ENCODE measurements at places on chromosomes 2 and 18.
A peak's percentile ranks its signal among the peaks of the same experiment; 100 is the strongest.

DNA sequence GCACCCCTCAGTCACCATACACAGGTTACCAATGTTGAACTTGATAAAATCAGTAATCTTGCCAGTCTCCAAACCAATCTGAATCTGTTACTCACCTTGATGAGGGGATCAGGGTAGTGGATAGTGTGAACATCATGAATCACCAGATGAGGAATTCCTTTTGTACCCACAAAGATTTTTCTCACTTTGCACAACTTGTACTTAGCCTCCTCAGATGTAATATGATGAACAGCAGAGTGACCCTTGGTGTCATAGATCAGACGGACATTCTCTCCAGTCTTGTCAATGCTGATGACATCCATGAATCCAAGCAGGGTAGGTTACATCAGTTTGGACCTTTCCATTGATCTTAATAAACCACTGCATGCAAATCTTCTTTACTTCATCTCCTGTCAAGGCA lies 54.7 kb downstream of the MDH1 start:
- DNase-seq = no peak

GRCh38 chr2:163191372-163191771 lies 352.8 kb upstream of the KCNH7 start:
- peak; percentile 23 for DNase-seq

- DNase-seq = no peak
Observed at GRCh38 chr18:42336139-42336538, 381.1 kb downstream of the PIK3C3 start.

DNA sequence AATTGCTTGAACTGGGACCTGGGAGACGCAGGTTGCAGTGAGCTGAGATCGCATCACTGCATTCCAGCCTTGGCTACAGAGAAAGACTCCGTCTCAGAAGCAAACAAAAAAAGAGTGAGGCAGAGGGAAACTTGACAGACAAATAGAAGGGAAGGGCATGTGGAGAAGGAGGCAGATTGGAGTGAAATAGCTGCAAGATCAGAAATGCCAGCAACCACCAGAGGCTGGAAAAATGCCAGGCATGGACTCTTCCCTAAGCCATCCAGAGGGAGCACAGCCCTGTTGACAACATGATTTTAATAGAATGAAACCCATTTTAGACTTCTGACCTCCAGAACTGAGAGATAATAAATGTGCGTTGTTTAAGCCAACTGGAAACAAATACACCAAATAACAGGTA lies 447.2 kb upstream of the SPHKAP start:
- DNase-seq = no peak

DNA sequence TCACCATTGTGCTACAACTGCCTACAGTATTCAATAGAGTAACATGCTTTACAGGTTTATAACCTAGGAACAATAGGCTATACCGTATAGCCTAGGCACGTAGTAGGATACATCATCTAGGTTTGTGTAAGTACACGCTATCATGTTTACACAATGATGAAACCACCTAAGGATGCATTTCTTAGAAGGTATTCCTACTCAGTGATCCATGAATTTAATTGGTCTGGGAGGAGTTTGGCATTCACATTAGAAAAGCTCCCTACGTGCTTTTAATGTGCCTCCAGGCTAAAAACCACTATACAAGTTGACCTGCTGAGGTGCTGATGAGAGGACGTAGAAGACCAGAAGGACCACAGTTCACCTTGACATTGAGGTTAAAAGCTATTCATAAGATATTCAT lies 154.5 kb upstream of the LRRTM1 start:
- DNase-seq = no peak

- no peak for DNase-seq
Observed at GRCh38 chr18:75341897-75342296, 85.6 kb downstream of the SMIM21 start.

DNA sequence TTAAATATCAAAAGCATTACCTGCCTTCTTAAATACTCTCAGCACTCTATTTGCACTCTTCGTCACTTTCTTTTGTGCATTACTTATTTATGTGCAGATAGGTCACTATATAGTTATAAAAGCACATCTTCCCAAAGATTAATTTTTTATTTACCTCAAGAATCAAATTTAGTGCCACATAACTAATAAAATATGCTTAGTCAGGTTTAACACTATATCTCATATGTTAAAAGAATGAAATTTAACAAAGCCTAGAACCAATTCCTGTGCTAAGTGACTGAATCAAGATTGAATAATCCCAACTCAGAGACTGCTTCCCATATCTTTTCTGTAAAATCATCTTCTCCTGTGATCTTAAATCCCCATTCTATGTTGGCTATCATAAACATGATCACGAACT lies 957.5 kb upstream of the NXPH2 start:
- DNase-seq = no peak

DNA sequence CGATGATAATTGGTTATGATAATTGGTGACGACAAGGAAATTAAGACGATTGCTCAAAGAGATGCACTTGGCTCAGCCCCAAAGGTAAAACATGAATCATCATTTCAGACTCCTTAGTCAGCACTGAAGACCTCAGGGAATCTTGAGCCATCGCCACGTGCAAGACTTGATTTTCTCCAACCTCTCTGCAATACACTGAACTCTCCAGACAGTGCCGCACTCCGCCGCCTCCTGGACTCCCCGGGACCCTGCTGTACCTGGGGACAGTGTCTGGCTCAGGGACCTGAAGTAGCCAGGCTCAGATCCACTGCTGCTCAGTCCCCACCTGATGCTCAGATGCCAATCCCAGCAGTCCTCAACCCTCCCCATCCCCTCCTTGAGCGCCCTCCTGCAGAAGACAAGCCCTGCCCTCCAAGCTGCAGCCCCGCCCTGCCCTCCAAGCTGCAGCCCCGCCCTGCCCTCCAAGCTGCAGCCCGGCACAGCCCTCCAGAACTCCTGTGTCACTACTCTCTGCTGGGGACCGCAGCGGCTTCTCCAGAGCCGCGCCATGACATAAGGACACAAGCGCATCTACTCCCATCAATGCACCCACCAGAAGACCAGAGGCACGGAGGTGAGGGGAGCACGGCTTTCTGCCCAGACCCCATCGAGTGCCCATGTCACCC lies 1.1 kb downstream of the TMEM18 start:
- peak; percentile 87 for DNase-seq

Measured in RPMI8226 (cell line).